ENCODE measurements at places on chromosomes 2 and 18.

DNA sequence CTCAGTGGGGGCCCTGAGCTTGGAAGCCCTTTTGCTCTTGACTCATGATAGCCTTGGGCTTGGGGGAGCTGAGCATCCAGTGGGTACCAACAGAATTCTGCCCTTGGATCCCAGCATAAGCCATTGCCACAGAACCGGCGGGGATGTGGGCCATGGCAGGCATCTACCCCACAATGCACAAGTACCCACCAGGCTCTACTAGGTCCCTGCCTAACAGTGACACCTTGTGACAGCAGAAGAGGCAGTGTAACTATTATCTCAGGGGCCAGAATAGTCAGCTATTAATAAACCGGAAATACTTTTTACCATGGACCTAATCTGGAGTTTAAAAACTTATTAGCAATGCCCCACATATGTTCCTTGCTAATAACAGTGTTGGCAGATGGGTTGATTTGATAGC is 397.2 kb downstream of the TMEM182 start:
- DNase-seq, result no peak

DNA sequence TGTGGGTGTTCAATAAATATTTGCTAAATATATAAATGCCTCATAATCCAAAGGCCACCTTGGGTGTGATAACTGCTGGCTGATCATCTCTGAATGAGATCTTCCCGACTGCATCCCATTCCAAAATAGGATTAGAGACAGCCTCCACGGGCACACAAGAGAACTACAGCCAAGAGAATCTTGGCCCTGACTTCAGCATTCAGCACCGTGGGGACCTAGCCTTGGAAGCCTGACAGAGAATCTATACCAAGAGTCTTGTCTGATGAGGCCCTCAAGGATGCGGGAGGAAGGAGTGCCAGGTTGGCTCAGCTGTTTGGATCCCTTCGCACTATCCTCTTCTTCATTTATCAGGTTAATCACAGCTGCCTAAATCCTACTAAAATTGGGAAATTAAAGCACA is 85.8 kb downstream of the RBM43 start:
- DNase-seq, result no peak

GRCh38 chr2:174217869-174218268 is 30.5 kb downstream of the OLA1 start:
- no peak for DNase-seq

DNA sequence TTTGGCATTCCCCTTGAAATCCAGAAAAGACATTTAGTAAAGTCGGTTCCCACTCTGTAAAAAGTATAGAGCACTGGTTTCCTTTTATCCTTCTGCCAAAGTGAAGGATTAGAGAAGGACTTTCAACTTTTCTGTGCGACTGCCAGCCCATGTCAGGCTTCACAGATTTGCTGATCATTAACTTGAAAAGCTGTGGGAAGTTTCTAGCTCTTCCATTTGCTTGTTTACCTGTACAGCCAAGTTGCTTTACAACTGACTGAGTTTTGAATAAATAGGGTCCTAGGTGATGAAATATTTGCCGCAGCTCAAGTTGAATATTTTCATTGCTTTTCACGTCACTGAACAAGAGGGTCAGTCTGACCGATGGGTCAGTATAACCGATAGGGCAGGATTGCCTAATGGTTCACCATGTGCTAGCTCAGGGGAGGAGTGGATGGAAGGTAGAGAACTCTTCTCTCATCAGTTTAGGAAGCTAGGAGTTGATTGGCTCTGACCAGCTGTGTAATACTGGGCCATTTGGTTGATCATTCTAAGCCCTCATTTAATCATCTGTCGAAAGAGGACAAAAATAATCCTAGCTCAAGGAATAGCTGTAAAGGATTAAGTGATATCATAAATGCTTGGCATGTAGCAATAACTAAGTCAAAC is 30.4 kb downstream of the UPP2 start:
- no peak for DNase-seq

DNA sequence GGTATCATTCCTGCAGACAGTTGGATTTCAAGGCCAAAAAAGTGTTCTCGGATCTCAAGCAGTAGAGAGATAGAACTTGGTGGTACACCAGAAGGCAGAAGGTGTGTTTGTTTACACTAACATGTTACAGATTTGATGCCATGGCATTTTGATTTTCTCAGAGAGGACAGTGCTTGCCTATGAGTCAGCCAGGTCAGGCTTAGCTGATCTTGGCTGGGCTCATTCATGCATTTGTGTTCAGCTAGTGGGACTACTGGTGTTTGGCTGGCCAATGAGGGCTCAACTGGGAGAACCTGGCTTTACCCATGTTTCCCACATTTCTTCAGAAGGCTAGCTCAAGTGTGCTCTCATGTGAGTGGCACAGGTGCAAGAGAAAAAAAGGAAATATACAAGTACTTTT is 162.0 kb downstream of the C1D start:
- DNase-seq, result no peak

DNA sequence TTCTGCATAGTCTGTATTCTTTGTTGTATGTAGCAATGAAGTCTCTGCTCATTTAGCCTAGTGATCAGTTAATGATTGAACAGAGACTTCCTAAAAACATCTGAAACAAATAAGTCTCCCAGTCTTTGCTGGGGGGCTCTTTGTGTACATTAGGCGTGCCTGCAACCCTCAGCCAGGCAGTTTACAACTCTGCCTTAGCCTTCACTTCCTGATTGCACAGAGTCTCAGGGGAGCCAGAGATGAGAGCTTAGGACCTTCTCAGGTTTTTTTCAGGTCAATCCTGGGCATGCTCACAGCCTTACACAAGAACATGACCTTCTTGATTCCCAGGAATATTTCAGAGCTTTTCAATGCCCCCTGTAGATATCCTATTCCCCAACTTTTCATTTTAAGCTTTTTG is 44.0 kb upstream of the BIN1 start:
- DNase-seq, result no peak

DNA sequence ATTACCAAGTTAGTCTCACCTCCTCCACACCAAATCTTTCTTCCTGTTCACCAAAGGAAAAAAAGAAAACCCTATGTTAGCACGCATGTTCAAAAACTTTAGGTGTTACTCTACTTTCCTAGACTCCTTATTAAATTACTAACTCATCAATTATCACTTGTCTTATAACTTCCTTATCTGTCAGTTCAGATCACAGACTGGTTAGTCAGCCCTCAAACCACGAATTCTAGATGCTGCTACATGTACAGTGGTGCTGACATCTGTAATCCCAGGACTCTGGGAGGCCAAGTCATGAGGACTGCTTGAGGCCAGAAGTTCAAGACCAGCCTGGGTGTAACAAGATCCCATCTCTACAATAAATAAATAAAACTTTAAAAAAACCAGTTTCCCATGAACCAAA is 3.5 kb downstream of the YWHAQ start:
- peak; percentile 22 for DNase-seq

- no peak for DNase-seq
Measured at GRCh38 chr18:62332431-62332830, 7.3 kb downstream of the TNFRSF11A start.

- no peak for DNase-seq
Measured at GRCh38 chr18:75339936-75340605, 87.4 kb downstream of the SMIM21 start.

DNA sequence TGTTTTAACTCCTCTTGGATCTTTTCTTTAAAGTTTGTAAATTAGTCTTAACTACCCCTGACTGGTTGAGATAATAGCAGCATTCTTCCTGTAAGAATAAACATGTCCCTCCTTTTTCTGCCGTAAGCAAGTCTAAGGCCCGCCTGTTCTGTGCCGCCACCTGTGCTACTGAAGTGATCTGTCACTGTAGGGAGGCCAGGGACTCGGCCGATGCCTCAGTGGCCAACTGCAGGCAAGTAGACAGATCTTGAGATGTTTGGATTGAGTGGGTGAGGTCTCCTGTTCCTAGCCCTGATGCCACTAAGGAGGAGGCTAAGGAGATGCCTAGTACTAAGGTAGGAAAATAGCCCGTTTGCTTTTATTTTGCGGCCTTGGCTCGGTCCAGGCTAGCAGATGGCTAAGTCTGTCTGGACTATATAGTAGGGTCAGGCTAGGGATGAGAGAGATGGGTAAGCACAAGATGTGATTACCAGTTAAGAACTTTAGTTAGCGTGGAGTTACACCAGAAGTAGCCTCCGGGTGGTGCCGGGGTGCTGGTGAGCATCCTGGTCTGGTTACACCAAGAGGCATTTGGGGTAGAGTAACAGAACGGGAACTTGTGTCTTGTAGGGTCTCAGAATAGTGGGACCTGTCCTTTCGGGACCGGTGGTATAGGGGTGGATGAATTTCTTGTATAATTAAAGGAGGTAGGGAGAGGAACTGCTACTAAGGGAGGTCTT is 584.2 kb downstream of the SUCLG1 start:
- DNase-seq, result no peak

- DNase-seq, result no peak
Measured at GRCh38 chr2:56082665-56083064, 101.1 kb upstream of the CCDC85A start.

DNA sequence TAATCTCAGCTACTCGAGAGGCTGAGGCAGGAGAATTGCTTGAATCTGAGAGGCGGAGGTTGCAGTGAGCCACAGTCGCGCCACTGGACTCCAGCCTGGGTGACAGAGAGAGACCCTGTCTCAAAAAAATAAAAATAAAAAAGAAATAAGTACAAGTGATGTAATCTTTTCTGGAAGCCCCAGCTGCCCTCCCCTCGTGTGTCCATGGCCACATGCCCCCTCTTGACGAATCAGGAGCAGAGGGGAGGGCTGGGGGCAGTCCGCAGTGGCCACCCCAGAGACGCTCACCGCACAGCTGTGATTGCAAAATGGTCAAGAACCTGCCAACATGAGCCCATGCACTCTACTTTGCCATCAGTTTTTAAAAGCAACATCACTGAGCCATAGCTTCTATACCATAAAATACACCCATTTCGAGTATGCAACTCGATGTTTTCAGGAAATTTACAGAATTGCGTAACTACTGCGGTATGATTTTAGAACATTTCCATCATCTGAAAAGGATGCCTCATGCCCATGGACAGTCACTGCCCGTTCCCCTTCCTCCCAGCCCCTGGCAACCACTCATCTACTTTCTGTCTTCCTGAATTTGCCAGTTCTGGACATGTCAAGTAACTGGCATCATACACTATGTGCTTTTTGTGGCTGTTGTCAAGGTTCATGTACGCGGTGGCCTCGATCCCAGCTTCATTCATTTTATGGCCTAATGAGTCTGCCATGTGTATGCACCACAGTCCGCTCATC is 88.1 kb downstream of the NDUFA10 start:
- DNase-seq, result peak; percentile 40

- no peak for DNase-seq
Measured at GRCh38 chr18:24613896-24614640, 153.6 kb downstream of the HRH4 start.

Data from bone marrow (tissue), 2 donors.